ENCODE measurements at places on chromosomes 1 and 21.
A peak's percentile ranks its signal among the peaks of the same experiment; 100 is the strongest.

DNA sequence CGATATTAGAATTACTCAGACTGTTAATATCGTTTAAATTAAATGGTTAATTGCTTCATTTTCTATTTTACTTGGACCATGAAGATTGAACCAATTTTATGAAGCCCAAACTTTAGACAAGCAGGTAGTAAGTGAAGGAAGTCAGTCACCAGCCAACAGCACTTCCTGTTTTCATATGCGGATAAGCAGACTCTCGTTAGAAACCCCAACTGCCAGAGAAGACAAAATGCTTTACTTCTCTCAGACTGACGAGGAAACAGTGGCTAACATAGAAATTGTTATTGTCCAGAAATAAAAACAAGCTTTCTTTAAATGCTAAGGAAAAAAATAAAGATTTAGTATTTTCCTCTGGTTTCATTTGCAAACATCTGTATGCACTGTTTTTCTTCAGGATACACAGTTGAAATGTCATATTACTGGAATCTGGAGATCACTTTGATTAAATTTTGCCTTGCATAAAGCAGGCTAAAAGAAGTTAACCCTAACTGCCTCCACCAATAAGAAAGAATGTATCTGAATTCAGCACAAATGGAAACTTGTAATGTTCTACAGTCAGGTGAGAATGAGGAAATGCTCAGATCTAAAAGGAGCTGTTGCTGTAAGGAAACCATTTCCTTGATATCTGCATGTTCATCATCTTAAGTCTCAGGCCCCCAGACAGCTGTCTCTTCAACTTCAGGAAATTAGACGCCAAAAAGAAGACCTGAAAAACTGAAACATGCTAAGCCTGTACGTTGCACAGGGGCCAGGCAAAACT lies 129.8 kb upstream of the SAMSN1 start:
- no peak for DNase-seq

DNA sequence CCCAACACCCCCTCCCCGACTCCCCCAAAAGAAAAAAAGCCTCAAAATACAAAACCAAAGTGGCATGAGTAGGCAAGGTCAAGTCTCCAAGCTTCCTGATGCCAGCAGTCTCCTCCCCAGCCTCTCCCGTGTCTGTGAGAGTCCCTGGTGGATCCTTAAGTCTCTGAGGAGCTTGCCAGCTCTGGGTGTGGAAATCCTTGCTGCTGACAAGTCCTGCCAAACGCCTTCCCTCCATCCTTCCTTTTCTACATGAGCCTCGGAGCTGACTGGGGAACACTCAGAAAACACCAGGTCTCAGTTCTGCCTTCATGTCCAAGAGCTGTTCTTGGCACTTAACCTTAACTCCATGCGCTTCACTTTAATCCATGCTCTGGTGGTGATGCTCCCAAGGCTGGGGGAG lies 3.7 kb upstream of the ETV3L start:
- no peak for DNase-seq

DNA sequence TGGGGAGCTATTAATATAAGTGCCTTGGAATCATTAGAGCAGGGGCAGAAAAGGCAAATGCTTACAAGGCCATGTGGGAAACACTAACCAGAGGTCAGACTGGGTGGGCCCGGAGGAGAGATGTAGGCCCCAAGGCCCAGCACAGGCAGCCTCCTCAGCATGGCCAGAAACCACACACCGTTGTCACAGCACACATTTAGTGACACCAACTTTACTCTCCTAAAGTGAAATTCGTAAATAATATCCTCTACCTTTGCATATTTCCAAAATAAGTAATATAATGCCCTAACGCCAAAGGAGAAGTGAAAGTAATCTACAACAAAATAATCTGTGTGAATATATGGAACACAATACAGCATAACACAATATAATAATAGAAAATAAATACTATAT lies 62.6 kb downstream of the KIF21B start:
- no peak for DNase-seq

- peak; percentile 70 for DNase-seq
Measured at GRCh38 chr21:37916310-37917051, at the start of gene KCNJ6. Gene KCNJ6 (minus strand): TSS chr21:37916457. CDS start chr21:37840682, 75,775 bp downstream.

DNA sequence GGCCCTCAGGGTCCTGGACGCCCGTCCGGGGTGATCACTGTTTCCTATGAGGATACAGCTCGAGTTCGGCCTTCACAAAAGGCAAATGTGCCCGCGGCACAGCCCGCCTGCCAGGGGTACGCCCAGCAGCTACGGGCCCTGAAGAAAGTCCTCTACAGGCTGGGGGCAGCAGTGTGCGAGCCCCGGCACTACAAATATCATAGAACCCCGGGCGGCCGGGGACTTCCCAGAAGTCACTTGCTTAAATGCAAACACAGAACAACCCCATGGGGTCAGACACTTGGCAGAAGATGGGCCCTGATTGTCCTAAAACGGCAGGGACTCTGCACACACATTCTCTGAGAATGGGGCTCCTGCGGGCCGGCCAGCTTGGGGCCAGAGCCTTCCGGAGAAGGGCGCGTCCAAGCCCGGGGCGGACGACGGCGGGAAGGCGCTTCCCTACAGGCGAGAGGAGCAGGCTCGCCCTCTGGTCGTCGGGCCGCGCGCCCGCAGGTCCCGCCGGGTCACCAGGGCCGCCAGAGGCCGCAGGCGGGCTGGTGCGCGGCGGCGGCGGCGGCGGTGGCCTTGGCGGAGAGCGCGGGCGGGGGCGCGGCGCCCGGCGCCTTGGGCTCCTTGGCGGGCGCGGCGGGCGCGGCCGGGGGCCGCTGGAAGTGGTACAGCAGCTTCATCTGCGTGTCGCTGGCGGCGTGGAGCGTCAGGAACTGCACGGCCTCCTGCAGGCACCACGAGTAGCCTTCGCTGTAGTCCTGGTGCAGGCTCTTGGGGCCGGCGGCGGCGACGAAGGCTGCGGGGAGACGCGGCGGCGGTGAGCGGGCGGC lies 888 bp downstream of the HES5 start:
- DNase-seq: no peak

GRCh38 chr21:45054227-45054926 lies 20.0 kb upstream of the ADARB1 start:
- DNase-seq: no peak
